ENCODE measurements at places on chromosomes 1 and 21. TPM values are rescaled to one million over a fixed set of nuclear protein-coding genes. Genes with fewer than 3 reads are reported as not detected.

NBPF1 gene
- polyA plus RNA-seq: 3.5 TPM

S100A16 gene
- polyA plus RNA-seq: 2,016 TPM

FAM177B gene
- polyA plus RNA-seq: 0.02 TPM

GABRD gene
- 0.90 TPM for polyA plus RNA-seq

CFHR5 gene
- polyA plus RNA-seq: not detected

DHX9 gene
- polyA plus RNA-seq: 38.6 TPM

ZBTB37 gene
- 1.3 TPM for polyA plus RNA-seq

SLC22A15 gene
- polyA plus RNA-seq: 5.1 TPM

TTLL7 gene
- polyA plus RNA-seq: 1.6 TPM

CAPN8 gene
- 1.5 TPM for polyA plus RNA-seq

GNAT2 gene
- polyA plus RNA-seq: not detected

SPSB1 gene
- 14.4 TPM for polyA plus RNA-seq

SPRR2D gene
- polyA plus RNA-seq: 3,252 TPM

PLA2G2C gene
- polyA plus RNA-seq: 0.14 TPM

APOBEC4 gene
- not detected for polyA plus RNA-seq

DBT gene
- 2.3 TPM for polyA plus RNA-seq

LINGO4 gene
- polyA plus RNA-seq: 0.08 TPM

SPRR2E gene
- 1,279 TPM for polyA plus RNA-seq

CRNN gene
- polyA plus RNA-seq: 4,198 TPM

RIPK4 gene
- 51.7 TPM for polyA plus RNA-seq

SYCP1 gene
- not detected for polyA plus RNA-seq

NUAK2 gene
- polyA plus RNA-seq: 14.7 TPM

PFKFB2 gene
- 8.3 TPM for polyA plus RNA-seq

RGS8 gene
- not detected for polyA plus RNA-seq

SLC9C2 gene
- polyA plus RNA-seq: not detected

ANGPTL3 gene
- not detected for polyA plus RNA-seq

UBE2Q1 gene
- polyA plus RNA-seq: 23.5 TPM

RNF186 gene
- 0.06 TPM for polyA plus RNA-seq

LCE1D gene
- not detected for polyA plus RNA-seq

OR2T33 gene
- polyA plus RNA-seq: not detected

OLFML2B gene
- polyA plus RNA-seq: 0.66 TPM

SOAT1 gene
- 0.84 TPM for polyA plus RNA-seq

PLXNA2 gene
- 12.6 TPM for polyA plus RNA-seq

ADCY10 gene
- polyA plus RNA-seq: not detected

HIVEP3 gene
- polyA plus RNA-seq: 10.0 TPM

S100A11 gene
- polyA plus RNA-seq: 5,583 TPM

RNASEL gene
- 5.8 TPM for polyA plus RNA-seq

MYOG gene
- not detected for polyA plus RNA-seq

AVPR1B gene
- not detected for polyA plus RNA-seq

Data from esophagus (tissue), 2 donors.